Cardiac muscle cell (in vitro differentiated cells and primary cell): ENCODE measurements at places on chromosomes 4 and X.
A peak's percentile ranks its signal among the peaks of the same experiment; 100 is the strongest.

- peak; percentile 85 for DNase-seq
Measured at GRCh38 chr4:10461091-10461849, 4.0 kb upstream of the ZNF518B start.

- no peak for DNase-seq
Measured at GRCh38 chr4:106914223-106914622, 121.9 kb downstream of the DKK2 start.

DNA sequence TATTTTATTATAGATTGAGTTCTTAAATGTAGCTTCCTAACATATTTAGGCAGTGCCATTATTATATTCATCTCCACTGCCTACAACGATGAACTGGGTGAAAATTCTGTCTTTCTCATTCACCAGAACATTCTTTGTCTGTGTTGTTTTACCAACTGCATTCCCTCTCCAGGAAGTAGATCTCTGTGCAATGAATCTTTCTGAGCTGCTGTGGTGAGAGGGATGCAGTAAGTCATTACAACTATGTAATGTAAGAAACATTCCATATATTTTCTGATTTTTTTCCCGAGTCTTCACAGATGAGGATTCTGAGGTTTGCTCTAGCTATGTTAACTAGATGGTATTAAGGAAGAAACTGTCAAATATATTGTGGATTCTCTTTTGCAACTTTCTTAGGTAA, 811.9 kb upstream of the PCDH7 start:
- no peak for DNase-seq

DNA sequence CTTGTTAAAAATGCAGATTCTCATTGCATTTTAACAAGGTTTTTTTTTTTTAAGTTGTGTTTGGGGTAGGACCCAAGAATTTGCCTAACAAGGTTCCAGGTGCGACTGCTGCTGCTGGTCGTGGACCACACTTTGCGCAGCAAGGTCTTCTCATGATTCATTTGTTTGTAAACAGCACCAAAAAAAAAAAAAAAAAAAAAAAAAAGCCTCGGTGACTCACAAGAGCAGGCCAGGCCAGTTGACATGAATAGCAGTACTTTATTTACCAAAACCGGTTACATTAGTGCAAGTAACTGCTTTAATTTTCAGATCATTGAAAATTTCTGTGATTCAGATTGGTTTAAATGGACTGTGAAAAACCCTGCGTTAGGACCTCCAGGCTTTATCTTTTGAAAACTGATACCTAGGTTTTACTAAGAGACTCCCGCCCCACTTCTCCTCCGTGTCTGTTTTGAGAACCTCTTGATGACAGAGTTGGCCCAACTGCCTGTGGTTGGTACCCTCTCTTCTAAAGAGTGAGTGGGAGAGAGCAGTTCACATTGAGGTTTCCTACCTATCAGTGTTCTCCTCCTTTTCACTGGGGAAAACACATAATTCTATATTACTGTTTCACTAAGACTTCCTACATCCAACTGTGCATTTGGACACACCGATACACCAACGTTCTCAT, 86.2 kb downstream of the PHEX start:
- no peak for DNase-seq

DNA sequence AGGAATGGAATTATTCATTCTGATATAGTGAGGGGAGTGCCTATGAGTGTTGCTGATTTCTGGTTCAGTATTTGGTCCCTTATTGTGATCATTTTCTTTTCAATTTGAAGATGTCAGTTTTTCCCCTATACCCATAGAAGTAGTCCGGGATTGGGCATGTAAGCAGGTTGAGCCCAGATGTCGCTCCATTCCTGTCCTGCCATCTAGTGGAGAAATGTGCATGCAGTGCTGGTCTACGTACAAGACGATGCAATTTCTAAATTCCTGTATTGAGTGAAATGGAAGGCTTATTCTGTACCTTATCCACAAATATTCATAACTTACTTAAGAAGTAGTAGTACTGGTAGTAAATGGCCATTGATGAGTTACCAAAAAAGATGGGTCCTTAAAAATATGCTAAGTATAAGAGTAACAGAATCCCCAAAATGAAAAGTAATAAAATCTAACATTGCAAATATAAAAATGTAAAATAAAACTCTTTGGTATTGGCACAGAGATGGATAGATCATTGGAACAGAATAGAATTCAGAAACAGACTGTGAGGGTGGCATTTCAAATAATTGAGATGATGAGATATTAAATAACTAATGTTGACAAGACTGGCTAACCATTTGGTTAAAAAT, 60.9 kb downstream of the UGT8 start:
- DNase-seq: peak; percentile 80

DNA sequence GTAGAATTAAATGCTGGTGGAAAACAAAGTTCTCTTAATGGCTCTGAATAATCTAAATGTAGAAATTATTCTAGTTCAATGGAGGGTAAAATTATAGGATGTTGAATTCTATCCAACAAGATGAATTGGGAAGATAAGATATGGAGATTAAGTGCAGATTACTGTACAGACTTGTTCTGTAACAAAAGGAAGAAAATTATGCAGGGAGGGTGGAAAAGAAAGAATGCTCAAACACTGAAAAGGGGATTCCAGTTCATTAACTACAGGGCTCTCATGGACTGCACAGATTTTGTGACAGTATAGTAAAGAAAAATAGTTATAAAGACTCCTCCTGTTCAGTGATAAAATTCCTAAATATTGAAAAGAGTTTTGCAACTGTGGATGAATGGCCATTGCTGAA, 1794.0 kb upstream of the PCDH7 start:
- DNase-seq: no peak
